ENCODE measurements at places on chromosomes 5 and 9.

DNA sequence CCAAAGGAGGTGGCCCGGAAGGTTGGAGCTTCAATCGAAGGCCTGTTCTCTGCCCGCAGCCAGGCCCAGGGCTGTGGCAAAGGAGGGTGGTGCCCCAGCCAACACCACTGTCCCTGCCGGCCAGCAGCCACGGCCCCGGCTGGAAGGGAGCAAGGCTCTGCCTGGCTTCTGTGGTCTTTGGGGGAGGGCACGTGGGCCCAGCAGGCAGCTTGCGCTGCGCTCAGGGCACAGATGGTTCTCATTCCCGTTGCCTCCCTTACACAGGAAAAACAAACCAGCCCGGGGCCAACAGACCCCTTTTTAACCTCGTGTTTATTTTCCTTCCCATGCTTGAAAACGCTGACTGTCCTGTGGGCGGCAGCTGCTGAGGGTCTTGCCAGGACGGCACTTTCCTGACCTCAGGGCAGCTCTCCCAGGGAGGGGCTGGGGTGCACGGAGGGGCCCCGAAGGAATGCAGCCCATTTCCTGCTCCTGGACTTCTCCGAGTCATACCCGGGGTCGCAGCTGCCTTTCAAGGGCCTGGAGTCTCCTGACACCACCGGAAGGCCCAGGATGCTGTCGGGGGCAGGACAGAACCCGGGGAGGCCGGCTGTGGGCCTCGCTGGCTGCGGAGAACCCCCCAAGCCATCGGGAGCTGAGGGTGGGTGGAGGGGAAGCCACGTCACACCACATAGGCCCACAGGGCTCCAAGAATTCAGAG is 1.1 kb upstream of the GPSM1 start:
- DNase-seq, result no peak

- DNase-seq, result no peak
These were observed 2.9 kb downstream of the SLC45A2 start for GRCh38 chr5:33981408-33982162.

DNA sequence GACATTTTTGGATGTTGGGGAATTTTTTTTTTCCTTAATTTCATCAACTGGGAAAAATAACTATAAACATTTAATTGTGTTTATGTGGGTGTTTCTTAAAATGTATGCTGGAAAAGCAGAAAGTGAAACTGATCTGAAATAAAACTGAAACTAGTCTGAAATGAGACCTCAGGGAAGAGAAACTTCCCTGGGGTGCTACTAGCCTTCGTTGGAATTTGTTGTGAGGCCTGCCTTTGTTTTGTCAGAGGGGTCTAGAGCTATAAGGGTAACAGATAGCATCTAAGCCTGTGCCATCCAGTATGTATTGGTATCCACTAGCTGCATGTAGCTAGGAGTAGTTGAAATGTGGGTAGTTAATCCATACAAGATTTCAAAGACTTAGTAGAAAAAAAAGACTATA is 10.4 kb downstream of the ZNF618 start:
- no peak for DNase-seq

- no peak for DNase-seq
These were observed 214.3 kb upstream of the PTGER4 start for GRCh38 chr5:40465416-40465815.

DNA sequence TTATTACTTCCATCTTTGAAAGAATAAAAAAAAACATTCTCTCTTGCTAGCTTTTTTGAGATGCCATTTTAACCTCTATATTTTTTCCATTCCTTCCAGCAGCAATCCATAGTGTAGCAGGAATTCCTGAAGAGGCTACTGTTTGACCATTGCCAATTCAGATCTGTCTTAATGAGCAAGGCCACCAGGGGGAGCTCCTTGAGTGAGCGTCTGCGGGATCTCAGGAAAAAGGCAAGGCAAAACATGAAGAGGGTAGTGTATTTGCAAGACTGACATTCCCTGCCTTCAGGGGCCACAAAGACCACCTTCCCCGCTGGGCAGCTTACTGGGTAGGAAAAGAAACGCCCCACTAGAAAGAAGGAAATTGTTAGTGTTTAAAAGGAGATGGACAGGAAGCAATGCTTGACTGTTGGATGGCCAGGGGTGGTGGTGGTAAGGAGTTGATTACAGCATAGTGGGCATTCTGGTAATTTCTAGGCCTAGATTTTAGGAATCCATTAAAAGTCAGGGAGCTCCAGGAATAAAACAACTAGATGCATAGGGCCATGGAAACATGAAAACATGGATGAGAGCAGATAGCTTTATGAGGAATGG is 206.6 kb upstream of the HAPLN1 start:
- peak; percentile 9 for DNase-seq

GRCh38 chr9:25677301-25678146 is 720 bp downstream of the TUSC1 start:
- no peak for DNase-seq

- DNase-seq, result no peak
These were observed 174.1 kb downstream of the TLE4 start for GRCh38 chr9:79745752-79746336.

DNA sequence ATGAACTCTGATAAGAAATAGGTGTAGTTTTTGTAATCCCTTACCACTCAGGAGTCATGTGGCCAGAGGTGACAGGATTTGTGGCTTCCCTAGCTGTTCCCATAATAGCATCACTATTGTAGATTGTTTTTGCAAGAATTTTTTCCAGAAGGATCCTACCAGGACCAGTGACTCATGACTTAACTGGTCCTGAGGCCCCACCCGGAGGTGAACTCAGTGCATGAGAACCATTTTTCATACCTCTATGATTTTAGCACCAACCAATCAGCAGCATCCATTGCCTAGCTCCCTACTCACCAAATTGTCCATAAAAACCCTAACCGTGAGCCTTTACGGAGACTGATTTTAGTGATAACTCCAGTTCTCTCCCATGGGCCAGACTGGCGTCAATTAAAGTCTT is 484.8 kb downstream of the PSAT1 start:
- DNase-seq, result no peak

DNA sequence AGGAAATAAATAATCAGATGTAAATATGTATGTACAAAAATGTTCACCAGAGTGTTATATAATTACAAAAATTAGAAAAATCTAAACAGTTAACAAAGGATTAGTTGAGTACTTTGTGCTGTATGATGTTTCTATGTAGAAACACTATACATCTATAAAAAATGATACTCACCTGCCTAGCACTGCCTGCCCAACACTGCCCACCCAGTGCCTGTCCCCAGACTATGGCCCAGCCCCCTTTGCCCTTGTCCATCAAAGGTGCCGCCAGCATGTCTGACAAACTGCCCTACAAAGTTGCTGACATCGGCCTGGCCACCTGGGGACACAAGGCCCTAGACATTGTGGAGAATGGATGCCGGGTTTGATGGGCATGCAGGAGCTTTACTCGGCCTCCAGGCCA is 6.1 kb upstream of the MEGF9 start:
- no peak for DNase-seq

- no peak for DNase-seq
These were observed 88.9 kb downstream of the SLF1 start for GRCh38 chr5:94707359-94707758.

DNA sequence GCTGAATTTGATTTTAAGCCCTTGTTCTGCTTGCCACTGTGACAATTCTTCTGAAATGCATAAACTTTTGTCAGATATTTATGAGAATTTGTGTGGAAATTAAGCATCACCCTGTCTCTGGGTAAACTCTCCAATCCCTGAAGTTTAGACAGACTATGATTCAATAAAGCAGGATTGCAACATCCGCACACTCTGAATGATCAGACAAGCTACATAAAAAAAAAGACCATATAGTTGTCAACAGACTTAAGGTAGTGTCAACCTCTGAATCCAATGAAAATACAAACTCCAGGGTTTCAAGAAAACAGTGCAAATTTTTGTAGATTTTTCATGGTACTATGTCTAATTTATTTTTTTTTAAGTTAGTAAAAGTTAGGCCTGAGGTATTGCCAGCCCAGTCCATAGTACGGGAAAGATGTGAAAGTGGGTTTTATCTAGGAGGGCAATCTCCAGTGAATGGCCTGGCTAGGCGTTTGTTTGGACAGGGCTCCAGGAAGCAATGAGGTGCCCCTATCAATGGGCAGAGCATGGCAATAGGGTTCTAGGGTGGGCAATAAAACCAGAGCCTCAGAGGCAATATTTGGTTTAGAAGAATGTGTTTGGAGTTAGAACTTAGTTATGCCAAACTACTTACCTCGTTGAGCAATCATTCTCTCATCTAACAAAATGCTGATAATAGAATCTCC is 762.6 kb upstream of the SEMA6A start:
- DNase-seq, result no peak

DNA sequence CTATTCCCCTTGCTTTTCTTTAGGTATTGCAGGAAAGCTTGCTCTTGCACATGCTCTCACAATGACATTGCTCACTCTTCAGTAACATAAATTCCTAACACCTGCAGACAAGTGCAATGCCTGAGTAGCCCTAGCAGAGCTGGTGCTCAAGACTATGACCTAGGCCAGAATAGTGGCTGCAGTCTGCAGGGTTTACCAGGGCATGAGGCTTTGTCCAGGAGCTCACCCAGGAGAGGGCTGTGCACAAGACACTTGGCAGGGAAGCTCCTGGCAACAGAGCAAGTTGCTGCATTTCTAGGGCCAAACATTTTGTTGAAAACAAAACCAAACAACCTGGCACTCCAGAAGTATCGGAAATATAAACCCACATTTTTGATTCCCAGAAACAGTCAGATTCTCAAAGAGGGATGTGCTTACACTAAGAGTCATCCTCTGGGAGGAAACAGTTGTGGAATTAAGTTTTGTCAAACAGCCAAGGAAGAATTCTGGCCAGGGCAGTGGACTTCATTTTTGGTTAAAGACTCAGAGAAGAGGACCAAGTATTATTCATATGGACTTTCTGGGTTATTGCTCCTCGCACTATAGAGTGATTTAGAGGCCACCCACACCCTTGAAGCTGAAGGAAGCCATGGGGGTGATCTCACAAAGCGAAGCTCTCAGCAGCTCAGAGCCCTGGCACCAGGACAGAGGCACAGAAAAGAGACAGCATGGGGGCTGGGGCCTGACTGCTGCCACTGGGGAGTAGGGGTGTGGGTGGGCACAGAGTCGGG is 44.9 kb downstream of the MACROH2A1 start:
- DNase-seq, result no peak

DNA sequence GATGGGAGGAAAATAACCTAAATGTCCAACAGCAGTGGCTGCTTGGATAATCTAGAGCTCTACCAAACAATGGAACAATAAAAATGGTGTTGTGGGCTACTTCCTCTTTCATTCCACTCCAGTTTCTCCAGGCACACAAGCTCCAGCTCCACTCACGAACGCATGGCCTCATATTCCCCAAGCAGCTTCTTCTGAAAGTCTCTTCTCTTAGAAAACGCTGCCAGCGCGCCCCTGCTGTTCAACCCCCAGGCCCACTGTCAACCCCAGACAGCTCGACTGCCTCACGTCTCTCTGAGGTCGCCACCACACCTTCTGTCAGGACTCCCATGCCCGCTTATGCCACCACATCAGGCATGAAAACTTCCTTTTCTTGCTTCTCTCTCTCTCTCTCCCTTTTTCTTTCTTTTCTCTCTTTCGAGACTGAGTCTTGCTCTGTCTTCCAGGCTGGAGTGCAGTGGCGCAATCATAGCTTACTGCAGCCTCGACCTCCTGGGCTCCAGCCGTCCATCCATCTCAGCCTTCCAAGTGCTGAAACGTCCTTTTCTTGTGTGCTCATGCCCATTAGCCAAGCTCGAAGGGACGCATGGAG is 16.2 kb downstream of the OR2V2 start:
- no peak for DNase-seq
